G401 (cell line): ENCODE measurements at places on chromosomes 16 and 17.
A peak's percentile ranks its signal among the peaks of the same experiment; 100 is the strongest.

DNA sequence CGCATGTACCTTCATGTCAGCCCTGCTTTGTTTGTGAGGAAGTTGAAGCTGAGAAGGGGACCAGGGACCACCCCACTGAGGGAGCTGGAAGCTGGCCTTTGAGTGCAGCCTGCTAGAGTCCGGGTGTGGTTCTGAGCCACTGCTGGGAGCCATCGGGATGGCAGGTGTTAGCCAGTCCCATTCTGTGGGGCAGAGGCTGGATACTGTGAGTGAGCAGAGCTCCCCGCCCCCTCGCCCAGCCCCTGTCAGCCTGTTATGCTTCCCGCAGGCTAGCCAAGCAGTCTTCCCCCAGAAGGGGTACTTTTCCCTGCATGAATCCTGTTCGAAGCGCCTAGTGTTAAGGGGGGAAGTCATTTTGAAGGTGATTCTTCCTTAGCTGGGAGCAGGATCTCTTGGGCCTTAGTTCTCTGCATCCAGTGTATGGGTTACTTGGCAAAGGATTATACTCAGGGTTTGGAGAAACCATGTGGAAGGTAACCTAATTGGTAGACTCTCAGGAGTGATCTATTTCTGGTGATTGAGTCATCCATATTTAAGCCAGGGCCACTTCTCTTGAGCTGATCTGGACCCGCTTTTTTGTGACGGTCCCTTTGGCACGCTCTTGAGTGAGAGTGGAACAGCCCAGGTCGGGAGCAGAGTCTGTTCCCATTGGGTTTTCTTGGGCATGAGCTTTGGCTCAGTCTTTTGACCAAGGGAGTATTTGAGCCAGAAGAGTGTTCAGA, 23.8 kb downstream of the AKAP1 start:
- DNase-seq, result no peak

DNA sequence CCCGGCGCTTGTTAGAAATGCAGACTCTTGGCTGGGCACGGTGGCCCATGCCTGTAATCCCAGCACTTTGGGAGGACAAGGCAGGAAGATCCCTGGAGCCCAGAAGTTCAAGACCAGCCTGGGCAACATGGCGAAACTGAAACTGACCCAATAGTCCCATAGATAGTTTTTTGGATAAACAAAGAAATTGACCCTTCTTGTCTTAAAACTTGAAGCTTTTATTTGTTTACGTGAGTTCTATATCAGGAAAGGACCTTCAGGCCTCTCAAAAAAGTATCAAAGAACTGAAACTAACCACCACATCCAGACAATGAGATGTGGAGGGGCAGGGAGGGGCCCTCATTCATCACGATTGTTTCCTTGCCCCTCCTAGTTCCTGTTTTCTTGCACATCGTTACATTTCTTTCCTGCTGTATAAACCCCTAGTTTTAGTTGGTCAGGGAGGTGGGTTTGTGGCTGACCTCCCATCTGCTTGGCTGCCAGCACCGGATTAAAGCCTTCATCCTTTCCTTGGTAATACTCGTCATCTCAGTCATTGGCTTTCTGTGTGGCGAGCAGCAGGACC, 29.9 kb upstream of the PRM1 start:
- no peak for DNase-seq

- peak; percentile 78 for DNase-seq
Measured at GRCh38 chr16:4288148-4288921, 15.5 kb upstream of the TFAP4 start.

DNA sequence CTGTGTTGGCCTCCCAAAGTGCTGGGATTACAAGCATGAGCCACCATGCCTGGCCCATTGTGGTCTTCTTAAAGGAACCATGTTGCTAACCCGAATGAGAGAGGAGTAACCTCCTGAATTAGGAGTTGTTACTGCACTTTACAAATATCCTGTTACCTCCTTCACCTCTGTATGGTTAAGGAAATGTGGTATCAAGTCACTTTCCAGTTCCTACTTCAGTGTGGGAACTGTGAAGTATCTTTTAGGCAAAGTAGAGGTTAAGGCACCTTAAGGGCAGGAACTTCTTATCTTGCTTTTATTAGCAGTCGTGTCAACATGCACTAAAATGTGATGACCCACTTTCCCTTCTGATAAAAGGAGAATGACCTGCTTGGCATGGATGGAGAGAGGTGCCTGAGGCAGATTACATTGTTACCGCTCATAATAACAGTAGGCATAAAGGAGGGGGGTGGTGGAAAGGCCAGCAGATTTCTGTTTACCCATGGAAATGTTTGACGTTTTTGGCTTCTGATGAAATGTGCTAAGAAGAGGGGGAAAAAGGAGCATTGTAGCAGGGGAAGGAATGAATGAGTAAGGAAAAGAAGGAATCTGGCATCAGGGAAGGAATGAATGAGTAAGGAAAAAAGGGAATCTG, 28.5 kb downstream of the FTO start:
- DNase-seq, result peak; percentile 31

GRCh38 chr16:72203401-72203800, 31.4 kb upstream of the PMFBP1 start:
- no peak for DNase-seq

GRCh38 chr17:70276906-70277305, 107.6 kb downstream of the KCNJ2 start:
- DNase-seq, result no peak

DNA sequence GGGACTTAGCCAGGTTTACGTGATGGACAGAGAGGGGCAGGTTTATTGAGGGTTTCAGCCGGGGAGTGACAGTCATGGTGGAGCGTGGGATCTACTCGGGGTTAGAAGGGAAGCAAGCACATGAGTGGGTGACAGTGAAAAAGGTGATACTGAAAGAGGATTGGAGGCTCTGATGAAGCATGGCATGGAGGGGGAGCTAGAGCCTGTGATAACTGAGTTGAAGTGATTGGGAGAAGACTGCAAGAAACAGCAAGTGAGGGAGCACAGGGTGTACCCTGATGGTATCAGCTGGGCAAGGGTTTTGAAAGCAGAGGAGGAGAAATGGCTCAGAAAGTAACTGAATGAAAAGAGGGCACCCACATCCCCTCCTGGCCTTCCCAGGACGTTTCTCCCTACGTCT, 6.7 kb upstream of the KSR1 start:
- no peak for DNase-seq

- no peak for DNase-seq
Measured at GRCh38 chr17:73516431-73516830, 127.8 kb downstream of the SDK2 start.

DNA sequence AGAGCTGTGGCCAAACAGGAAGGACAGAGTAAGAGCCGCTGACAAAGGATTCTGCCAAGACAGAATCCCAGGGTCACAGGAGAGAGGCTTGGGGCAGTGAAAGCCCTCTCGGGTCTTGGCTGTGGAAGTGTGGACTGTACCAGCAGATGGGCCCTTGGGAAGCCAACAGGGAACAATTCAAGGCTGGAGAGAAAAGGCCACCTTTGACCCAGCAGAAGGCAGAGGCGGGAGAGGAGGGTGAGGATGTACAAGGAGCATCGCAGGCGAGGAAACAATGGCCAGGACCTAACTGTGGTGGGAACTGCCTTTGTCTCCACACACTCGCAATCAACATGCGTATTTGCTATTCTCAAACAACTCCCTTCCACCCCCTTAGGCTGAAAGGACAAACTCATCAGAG, 15.7 kb downstream of the CARHSP1 start:
- no peak for DNase-seq

DNA sequence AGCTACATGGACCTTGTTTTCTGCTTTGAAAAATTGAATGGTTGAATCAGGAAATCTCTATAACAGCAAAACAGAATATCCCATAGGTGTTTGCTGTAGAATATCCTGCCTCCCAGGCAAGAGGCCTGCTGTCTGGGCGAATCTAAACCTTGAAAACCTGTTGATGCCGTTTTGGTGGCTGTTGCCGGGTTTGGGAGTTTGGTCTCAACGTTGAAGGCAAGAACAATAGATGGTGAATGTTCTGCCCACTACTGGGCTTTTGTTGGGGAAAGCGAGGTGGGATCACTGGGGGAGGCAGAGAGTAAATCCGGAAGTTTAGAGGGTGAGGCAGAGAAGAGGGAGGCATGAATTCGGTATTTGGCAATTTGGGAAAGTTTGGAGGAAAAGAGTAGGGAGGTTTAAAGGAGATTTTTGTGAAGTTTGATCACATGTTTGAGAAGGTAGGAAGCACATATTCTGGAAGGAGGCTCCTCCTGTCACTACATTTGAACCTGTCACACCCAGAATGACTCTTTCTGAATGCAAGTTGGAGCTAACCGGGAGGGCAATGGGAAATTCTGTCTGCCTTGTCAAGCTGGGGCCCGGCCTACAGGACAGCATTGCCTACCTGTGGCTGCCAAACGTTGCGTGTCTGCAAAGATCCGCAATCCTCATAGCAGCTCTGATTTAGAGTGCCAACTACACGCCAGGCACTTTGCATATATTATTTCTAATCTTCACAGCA, 46.5 kb downstream of the GPRC5B start:
- DNase-seq, result no peak

DNA sequence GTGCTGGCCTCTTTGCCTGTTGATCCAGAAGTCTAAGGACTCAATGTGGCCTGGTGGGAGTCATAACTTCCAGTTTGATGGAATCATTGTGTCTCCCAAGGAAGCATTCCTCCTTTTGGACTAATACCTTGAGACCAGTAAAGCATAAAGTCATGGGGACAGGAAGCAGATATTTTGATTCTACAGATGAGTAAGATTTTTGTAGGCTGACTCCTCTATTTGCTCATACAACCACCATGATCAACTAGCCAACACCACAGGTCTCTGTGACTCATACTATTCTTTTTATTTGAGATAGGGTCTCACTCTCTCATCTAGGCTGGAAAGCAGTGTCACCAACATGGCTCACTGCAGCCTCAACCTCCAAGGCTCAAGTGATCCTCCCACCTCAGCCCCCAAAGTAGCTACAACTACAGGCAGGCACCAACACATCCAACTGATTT, 6.2 kb downstream of the MT2A start:
- no peak for DNase-seq

DNA sequence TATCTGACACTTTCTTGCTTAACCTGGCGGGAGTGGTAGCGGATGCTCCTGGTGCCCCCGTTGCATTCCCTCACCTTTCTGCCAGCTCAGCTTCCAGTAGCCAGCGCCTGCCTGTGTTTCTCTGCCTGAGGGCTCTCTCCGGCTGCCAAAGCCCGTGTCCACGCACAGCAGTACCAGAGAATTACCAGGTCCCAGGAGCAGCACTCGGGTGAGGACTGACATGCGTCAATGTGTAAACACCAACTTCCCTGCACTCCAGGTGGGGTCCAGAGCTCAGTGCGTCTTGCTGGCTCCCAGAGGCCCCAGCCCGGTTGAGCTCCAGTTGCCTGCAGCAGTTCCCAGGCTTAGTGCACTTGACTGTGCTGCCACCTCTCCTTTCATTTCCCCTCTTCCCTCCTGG, 54.8 kb downstream of the CDH13 start:
- no peak for DNase-seq

DNA sequence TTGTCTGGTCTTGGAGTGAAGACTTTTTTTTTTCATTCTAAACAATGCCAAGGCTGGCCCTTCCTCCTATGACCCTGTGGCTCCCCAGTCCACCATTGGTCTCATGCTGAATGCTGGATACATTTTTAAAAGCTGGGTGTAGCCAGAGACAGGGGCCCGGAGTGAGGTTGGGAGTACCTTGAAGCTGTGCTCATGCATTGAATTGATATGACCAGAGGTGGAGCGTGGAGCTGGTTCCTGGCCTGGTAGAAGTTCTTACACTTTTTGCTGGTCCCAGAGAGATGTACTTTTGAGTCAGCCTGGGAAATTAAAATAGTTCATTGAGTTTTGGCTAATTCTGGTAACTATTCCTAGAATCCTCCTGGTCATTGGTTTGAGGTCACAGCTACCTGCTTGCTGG, 83.6 kb downstream of the CMIP start:
- DNase-seq, result no peak

DNA sequence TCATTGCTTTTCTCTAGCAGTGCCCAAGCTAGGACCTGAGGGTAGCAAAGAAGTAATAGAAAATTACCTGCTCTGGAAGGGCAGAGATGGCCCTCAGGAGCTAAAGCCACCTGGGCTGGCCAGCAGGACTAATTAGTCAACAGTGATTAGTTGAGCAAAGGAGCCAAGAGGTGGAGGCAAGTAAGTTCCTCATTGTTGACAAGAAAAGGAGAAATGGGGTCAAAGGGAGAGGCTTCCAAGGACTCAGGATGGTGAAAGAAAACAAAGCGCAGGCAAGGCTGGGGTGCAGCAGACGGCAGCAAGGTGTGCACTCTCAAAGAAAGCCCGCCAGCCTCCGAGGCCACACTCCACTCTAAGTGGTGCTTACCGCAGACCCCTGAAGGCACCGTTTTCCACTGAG, 44.6 kb downstream of the CMTM4 start:
- DNase-seq, result peak; percentile 12

GRCh38 chr17:17723354-17724261, 42.4 kb downstream of the RAI1 start:
- DNase-seq, result peak; percentile 77

DNA sequence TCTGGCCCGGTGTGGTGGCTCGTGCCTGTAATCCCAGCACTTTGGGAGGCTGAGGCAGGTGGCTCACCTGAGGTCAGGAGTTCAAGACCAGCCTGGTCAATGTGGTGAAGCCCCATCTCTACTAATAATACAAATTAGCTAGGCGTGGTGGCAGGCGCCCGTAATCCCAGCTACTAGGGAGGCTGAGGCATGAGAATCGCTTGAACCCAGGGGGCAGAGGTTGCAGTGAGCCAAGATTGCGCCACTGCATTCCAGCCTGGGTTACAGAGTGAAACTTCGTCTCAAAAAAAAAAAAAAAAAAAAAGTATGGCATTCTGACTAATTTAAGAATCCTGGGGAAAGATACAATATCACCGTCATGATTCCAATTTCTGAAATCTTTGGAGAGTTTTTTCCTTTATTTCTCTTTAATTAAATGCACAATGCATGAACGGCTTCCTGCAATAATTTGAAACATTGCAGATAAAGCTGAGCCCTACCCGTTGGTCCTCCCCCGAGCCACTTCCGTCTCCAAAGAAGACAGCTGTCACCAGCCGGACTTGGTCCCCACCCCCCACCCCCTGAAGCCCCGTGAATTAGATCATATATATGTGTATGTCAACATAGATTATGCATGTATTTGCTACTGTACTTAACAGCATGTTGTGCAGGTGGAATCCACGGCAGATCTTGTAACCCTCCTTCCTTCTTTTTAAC, 142.6 kb upstream of the PLCG2 start:
- no peak for DNase-seq

DNA sequence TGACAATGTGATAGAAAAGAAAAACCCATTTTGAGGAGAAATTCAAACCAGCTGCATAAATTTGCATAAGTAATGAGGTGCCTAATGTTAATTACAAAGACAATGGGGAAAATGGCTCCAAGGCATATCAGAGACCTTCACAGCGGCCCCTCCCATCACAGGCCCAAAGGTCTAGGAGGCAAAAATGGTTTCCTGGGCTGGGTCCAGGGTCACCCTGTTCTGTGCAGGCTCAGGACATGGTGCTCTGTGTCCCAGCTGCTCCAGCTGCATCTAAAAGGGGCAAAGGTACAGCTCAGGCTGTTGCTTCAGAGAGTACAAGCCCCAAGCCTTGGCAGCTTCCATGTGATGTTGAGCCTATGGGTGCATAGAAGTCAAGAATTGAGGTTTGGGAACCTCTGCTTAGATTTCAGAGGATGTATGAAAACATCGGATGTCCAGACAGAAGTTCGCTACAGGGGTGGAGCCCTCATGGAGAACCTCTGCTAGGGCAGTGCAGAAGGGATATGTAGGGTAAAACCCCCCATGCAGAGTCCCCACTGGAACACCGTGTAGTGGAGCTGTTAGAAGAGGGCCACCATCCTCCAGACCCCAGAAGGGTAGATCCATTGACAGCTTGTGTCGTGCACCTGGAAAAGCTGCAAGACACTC, 40.6 kb downstream of the IKZF3 start:
- no peak for DNase-seq

- DNase-seq, result no peak
Measured at GRCh38 chr17:76585033-76585648, 519 bp downstream of the ST6GALNAC2 start.

GRCh38 chr17:56978441-56979090, 635 bp downstream of the SCPEP1 start:
- DNase-seq, result peak; percentile 50
